ENCODE measurements at places on chromosomes 12 and 14.

DNA sequence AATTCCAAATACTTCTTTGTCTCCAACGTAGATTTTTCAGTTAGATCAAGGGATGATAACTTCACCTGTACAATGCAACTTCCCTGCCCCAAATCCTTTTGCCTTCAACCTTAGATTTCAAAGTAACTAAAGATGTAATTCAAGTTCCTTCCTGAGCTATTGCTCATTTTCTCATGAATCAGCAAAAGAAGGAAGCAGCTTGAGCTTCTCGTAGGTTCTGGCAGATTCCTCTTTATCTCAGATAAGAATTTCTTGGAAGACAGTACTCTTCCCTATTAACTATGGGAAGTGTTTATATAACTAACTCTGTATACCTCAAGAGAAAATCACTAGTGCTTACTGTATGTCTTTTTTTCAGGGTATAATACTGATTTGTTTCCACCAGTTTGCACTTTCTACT, 203.8 kb downstream of the RASSF9 start:
- DNase-seq: no peak

DNA sequence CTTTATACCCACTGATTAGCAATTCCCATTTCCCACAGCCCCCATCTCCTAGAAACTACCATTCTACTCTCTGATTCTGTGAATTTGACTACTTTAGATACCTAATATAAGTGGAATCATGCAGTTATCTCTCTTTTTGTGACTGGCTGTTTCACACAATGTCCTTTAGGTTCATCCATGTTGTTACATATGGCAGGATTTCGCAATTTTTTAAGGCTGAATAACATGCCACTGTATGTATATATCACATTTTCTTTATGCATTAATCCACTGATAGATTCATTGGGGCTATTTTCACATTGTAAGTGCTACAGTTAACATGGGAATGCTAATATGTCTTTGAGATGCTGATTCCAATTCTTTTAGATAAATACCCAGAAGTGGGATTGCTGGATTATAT, 11.8 kb upstream of the TBK1 start:
- no peak for DNase-seq

- no peak for DNase-seq
These were observed 87.8 kb upstream of the ATXN7L3B start for GRCh38 chr12:74449872-74450271.

DNA sequence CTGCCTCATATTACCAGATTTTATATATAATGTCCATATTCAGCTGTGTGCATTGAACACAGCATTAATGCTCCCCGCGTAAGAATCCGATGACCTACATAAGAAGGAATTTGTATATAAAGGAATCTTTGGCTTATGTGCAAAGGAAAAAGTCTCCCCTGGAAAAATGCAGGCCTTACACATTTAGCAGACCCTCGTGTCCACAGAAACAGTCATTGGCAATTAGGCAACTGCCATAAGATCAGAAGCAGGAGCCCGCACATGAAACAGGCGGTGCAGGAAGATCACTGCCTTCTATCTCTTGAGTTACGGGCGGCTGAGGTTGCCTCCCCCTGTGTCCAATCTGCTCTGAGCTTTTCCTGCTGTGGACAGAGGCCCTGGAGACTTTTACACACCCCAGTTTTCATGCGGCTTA, 63.2 kb upstream of the RFX4 start:
- DNase-seq: no peak

DNA sequence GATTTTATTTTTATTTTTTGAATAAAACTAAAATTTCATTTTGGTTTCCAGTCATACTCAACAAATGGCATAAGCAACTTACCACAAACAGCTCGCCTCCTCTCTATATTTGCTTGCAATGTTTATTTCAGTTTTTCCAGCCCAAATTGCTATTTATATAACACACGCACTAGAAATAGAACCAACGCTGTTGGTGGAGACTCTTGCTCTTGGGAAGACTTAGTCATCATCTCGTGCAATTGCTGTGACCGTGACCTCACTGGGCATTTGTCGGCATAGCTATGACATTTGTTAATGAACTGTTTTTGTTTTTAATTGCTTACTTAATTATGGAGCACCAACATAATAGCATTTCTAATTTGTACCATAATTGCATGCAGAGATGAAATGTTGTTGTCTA, 153.1 kb upstream of the OTX2 start:
- DNase-seq: no peak

- DNase-seq: no peak
These were observed 27.0 kb upstream of the PTHLH start for GRCh38 chr12:27999521-27999920.

DNA sequence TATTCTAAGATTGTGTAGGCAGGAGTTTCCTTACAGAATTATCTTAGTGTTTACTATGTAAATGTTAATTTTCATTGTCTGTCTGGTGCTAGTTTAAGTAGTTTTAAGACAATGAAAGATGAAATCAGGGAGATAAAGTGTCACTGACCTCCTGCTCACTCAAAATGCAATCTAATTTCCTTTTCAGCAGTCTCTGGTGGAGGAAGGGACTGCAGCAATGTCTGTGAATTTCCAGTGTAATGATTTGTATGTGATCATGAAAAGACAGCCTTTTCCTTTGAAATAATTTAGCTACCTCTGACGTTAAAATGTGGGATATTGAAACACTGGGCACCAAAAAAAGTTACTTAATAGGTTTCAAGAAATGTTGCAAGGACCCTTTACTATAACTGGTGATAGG, 779.7 kb upstream of the FLRT2 start:
- DNase-seq: no peak

GRCh38 chr12:7362734-7363133, 58.9 kb downstream of the ACSM4 start:
- no peak for DNase-seq

DNA sequence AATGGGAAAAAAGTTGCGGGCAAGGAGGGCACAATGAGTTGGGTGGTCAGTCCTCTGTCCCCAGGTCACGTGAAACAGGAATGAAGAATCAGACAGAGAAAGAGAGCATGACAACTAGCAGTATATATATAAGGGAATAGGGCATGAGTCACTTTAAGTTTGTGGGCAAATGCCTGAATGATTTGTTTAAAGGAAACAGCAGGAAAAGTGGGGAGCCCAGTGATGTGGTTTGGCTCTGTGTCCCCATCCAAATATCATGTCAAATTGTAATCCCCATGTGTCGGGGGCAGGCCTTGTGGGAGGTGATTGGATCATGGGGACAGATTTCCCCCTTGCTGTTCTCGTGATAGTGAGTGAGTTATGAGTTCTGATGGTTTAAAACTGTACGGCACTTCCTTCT, 195.3 kb upstream of the IGF1 start:
- DNase-seq: no peak

- no peak for DNase-seq
These were observed 572.5 kb downstream of the DIO2 start for GRCh38 chr14:79638672-79639266.

GRCh38 chr12:76688631-76689030, 75.3 kb upstream of the ZDHHC17 start:
- DNase-seq: no peak

DNA sequence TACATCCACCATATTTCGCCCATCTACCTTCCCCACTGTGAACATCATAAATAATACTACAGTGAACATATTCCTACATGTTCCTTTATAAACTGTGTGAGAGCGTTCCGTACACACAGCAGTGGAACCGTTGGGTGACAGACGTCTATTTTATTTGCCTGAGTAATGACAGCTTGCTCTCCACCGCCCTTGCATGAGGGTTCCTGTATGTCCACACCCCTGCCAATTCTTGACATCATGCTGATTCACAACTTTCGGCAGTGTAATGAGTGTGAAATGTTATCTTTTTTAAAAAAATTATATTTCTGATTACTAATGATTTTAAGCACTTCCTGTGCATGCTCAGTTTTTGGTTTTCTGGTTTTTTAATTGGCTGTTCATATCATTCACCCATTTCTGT, 4.3 kb upstream of the RAD52 start:
- no peak for DNase-seq

DNA sequence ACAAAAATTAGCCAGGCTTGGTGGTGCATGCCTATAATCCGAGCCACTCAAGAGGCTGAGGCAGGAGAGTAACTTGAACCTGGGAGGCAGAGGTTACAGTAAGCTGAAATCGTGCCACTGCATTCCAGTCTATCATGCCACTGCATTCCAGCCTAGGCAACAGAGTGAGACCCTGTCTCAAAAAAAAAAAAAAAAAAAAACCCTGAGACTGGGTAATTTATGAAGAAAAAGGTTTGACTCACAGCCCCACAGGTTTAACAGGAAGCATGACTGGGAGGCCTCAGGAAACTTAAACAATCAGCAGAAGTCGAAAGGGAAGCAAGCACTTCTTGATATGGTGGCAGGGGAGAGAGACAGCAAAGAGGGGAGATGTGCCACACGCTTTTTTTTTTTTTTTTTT, 123.2 kb downstream of the GXYLT1 start:
- DNase-seq: no peak

GRCh38 chr12:15677726-15678201, 111.4 kb downstream of the EPS8 start:
- DNase-seq: no peak

- no peak for DNase-seq
These were observed 109.4 kb upstream of the CCND2 start for GRCh38 chr12:4164188-4164558.

DNA sequence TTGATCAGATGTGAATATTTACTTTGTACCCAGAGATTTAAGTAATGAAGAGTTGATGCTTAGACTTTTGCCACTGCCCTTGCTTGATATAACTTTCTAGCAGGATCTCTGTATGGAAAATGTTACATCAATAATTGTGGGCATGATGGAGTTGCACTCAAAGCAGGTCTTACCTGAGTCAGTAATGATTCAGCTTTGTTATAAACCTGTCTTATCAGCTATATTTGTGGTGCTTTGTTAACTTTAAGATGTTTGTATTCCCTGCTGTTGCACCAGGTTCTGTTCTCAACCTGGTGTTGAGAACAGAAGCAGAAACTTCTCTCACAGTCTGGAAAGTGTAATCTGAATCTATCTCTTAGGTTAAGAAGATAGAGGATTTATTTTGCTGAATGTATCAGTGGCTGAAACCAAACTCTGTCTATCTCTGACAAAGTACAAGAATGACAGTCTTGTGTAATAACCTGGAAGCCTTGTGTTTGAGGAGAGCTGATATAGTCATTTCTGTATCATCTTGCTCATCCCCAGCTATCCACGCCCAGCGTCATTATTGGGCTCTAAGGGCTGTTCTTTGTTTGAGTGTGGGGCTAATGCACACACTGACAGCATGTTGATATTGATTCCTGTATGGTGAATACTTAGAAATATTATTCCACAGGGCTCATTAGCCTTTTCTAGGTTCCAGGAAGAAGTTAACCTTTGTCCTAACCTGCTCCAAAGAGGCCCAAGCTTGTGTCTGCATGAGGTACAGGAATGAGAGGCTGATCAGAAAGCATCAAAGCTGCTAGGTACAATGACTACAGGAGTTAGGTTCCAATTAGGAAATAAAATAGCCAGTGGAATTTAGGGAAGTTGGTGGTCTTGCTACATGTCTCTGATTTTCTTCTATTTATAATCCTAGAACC, 3.6 kb downstream of the AKAP6 start:
- DNase-seq: no peak

DNA sequence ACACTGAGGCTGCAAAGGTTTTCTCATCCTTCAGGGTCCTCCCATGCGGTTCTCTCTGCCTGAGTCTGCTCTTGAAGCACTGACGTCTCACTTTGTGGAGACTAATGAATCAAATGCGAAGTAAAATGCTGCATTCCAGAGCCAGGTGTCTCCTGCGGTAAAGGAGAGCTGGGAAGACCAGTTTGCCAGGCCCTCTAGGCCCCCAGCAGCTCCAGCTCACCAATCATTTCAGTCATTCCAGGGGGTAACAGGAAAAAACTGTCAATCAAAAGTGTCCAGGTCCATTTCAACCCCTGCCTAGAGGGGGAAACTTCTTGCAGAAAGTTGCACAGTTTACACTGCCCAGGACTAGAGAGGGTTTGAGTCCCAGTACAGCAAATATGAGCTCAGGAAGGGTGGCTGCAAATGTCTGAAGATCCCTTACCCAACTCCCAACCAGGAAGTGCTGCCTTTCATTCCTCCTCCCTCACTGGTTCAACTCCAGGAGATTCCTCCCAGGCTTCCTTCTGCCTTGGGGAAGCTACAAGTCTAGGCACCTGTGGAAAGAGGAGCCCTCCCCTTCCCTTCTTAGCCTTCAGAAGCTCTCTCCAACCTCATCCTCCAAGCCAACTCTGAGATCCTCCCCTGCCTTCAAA, 2.7 kb upstream of the NXPH4 start:
- no peak for DNase-seq

DNA sequence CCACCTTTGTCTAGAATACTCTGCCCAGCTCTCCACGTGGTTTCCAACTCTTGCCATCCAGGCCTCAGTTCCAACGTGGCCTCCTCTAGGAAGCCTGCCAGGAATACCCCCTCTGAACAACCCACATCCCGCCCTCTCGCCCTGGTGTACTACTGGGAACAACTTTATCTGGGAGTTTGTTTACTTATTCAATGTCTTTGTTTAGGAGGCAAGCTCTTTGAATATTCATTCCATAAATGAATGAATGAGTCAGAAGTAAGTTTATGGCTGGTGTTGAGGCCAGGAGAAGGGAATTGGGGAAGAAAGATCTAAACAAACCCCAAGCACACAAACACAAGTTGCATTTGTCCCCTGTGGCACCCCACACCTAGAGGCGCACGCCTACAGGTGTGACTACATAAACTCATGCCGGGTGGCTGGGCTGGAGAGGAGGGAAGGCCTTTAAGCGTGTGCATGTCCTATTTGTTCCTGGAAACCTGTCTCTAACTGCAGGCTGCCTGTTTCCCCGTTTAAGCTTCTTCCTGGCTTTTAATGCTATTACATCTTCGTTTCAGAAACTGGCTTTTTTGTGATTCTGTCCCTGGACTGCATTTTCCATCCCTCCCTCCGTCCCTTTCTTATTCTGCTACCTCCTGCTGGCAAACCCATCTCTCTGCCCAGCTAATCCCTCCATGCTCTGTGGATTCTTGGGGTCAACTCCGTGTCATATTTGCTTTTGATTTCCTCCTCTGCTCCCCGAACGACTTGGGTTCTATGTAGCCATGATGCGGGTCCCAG, 57.9 kb downstream of the FZD10 start:
- no peak for DNase-seq

- no peak for DNase-seq
These were observed 193.4 kb upstream of the NOVA1 start for GRCh38 chr14:26791117-26791806.

DNA sequence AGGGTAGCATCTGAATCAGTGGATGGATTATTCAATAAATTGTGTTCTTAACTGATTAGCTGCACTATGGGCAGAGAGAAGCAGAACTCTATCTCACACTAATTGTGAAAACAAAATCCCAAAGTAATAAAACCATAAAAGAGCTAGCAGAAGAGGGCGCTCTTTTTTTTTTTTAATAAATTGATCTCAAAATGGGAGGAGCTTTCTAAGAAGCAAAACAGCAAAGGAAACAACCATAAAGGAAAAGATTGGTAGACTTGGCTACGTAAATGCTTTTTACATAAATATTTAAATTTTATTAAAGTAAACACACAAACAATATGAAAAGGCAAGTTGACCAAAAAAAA, 1.5 kb upstream of the TM7SF3 start:
- no peak for DNase-seq

GRCh38 chr12:87801860-87802720, 227.1 kb downstream of the C12orf50 start:
- no peak for DNase-seq

- peak; percentile 61 for DNase-seq
These were observed 16.4 kb downstream of the HDAC7 start for GRCh38 chr12:47803191-47803875.
